ENCODE measurements at places on chromosomes 11 and 22.
A peak's percentile ranks its signal among the peaks of the same experiment; 100 is the strongest.

GRCh38 chr11:15519124-15519791 is 404.5 kb downstream of the INSC start:
- no peak for DNase-seq

GRCh38 chr11:106061249-106061784 is 15.8 kb downstream of the KBTBD3 start:
- no peak for DNase-seq

DNA sequence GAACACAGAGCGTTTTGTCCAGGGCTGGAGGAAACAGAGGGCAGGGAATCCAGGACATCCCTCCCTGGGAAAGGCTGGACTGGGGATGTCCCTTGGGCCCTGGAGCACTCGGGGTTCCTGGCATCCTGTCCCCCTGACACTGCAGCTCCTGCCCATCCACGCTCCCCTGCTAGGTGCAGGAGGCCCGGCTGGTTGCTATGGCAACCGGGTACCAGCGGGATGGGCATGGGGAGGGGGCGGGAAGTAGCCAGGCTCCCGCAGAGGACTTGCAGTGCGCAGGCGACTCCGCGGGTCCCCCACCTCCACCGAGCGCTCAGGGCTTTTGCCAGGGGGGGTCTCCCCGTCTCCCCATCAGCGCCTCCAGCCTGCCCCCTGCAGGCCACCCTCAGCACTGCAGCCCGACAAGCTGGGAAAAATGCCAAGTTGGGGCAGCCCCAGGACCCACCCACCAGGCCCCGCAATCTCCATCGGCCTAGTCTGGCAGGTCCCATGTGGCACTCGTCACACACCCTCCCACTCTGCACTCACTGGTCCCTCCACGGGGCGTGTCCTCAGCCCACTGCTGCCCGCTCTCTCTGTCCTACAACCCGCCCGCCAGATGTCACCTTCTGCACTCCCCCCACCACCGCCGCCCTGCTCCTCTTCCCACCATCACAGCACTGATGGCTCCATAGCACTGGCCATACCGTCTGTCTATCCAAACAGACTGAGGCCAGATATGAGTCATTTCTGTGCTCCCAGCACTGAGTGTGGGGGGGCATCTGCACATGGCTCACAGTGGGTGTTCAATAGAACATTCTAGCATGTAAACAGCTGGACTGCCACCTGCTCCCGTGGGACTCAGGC is 31.5 kb downstream of the KIAA0930 start:
- DNase-seq = no peak

GRCh38 chr11:393219-394033 is 583 bp upstream of the PKP3 start:
- peak; percentile 99 for DNase-seq

DNA sequence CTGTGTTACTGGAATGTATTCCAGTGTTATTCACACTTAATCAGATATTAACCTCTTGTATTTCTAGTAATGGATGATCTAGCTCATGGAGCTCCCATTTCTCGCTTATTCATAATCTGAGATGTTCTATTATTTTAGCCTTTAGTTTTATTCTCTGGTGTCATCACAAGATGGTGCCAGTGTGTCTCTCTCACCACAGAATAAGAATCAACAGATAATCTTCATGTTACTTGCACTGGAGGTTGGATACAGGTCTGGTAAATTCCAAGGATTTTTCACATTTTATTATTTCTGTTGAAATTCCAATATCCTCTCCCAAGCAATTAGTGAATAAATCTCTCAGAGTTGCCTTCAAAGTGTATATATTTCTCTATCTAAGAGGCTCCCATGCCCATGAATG is 74.6 kb downstream of the CASP12 start:
- no peak for DNase-seq

GRCh38 chr11:57681168-57681567 is 13.3 kb downstream of the ZDHHC5 start:
- DNase-seq = no peak

GRCh38 chr22:48555606-48556005 is 1272.1 kb downstream of the BRD1 start:
- DNase-seq = no peak

GRCh38 chr11:134100171-134100570 is 31.3 kb downstream of the JAM3 start:
- no peak for DNase-seq

GRCh38 chr22:19880786-19881569 is 26.3 kb upstream of the GNB1L start:
- DNase-seq = peak; percentile 93

- no peak for DNase-seq
These were observed 704.3 kb downstream of the DLG2 start for GRCh38 chr11:84922836-84923235.
